Stimulated activated CD8-positive, alpha-beta memory T cell treated with anti-CD3 and anti-CD28 coated beads, Interleukin-2, amount 100 ng/mL, for 48 hours (primary cell): ENCODE measurements at places on chromosomes 3 and 15.

DNA sequence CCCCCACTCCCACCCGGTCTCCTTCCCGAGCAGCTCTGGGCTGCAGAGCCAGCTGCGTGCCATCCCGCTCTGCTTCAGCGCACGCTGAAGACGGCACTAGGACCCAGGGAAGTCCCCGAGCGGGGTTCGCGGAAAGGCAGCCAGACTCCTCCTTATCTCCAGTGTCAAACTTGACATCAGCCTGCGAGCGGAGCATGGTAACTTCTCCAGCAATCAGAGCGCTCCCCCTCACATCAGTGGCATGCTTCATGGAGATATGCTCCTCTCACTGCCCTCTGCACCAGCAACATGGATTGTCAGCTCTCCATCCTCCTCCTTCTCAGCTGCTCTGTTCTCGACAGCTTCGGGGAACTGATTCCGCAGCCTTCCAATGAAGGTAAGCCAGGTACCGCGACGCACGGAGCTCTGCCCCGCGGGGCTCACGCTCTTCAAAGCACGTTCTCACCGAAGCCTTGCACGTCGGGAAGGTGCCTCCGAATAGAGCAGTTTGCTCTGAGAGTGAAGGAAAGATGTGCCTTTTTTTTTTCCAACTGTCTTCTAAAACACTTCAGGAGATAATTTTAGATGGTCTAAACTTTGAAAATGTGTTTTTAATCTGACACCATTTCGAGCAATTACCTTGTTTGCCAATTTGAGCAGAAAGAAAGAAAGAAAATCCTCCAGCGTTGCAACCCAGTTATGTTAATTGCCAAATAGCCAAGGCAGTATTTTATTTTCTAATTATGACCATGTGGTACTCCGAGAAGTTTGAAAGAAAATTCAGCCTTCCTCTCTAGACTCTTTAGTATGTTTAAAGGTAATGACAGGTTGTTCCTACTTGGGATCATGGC is at the start of gene EPHA3:
Gene EPHA3 (plus strand): TSS at position 161 of the 830 bp plus-strand sequence. CDS start 128 bp downstream, at position 289.
- DNase-seq: no peak

DNA sequence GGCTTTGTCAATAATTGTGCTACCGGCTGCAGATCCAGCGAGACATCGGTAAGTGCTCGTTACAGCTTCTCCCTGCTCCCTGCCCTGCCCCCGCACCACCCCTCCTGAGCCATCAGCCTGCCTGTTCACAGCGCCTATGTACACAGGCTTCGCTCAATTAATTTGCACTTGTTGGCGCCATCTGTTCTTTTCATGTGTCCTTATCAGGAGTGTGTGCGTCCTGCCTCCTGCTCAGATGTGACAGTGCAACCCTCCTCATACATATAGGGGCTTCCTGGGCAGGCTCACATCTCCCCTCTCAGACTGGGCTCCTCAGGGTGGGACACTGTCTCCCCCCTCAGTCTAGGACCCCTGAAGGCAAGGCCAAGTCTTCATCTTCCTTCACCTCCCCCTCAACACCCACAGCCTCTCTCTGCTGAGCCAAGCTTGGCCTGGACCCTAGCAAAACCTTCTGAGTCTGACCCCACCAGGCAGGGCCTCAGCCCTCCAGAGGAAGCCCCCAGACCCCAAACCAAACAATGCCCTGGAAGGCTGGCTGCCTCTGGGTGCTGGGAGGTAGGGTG is 54.9 kb downstream of the CYP11A1 start:
- no peak for DNase-seq

DNA sequence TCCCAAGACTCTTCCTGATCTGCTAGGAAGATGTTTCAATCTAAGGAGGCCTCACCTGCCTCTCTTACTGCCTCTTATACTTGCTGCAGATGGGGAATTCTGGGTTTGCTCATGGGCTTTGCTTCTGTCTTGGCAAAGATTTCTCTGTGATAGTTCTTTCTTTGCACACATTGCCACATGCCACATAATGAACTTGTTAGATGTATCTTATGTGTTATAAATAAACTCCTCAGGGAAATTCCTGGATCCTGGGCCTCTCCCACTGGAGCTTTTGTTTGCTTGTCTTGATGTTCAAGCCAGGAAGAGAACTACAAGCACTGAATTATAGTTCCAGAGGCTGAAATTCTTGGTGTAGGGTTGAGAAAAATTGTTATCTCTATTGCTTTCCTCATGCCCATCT is 12.2 kb downstream of the RTP1 start:
- DNase-seq: no peak

- no peak for DNase-seq
Measured at GRCh38 chr3:29899021-29899420, 618.1 kb downstream of the RBMS3 start.

DNA sequence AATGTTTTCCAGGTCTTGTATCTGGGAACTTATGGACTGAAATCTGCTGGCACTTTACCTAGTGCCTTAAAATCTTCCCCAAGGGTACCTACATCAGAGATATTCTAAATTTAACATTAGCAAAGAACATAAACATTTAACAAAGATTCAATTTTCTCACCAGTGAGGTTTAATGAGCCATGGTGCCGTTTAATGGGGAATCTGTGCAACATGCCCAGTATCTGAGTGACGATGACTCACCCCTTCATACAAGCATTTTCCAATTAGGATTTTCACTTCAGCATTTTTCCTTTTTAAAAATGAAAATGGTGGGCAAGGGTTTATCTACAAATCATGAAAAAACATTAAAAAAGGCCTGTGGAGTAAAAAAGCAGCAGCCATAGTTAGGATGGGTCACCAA is 189.4 kb downstream of the SLC9A9 start:
- no peak for DNase-seq

DNA sequence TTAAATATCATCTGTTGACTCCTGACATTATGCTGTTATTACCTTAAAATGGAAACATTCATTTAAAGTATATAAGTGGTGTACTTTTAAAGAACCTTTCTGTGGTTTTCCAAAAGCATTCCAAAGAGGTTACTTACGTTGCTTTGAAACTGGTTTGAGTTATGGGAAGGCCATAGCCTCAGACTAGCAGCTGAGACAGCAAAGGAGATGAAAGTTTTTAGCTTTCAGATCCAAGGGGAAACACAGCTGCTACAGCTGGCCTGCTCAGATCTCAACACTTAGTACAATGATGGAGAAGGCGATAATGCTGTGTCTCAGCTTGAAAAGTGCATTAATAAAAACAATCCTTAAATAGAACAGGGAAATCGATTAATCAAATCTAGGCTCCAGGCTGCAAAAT is 921.1 kb downstream of the ROBO1 start:
- DNase-seq: no peak

- DNase-seq: no peak
Measured at GRCh38 chr3:101817992-101818391, 31.3 kb upstream of the NFKBIZ start.

DNA sequence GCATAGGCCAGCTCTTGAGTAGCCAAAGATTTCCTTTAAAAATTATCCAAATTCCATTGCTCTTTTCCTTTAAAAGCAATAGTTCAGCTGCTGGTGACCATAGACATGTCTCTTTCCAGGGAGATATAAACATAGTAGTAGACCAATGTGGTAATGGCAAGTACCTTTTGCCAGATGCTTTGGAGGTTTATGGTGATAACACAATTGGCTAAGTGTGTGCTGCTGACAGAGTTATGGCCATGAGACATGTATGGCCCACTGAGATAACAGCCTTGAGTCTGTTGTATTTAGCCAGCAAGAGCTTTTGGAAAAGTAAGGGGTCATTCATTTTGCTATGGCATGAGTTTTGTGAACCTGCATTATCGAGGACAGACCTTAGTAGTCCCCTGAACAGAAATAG is 1146.8 kb downstream of the TUSC7 start:
- DNase-seq: no peak

DNA sequence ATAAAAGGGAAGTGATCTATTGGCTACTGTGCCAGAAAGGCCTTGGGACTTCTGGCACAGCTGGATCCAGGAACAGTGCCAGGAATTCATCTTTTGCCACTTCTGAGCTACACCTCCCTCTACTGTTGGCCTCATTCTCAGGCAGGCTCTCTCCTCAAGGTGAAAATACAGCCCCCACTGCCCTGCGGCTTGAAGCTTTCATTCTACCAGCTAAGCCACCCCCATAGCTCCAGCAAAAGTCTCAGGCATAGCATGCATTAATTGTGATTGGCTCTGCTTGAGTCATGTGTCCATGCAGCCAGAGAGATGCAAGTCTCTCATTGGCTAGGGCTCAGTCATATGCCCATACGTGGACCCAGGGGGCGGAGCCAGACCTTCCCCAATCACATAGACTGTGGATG is 142.4 kb downstream of the TPRA1 start:
- DNase-seq: no peak

DNA sequence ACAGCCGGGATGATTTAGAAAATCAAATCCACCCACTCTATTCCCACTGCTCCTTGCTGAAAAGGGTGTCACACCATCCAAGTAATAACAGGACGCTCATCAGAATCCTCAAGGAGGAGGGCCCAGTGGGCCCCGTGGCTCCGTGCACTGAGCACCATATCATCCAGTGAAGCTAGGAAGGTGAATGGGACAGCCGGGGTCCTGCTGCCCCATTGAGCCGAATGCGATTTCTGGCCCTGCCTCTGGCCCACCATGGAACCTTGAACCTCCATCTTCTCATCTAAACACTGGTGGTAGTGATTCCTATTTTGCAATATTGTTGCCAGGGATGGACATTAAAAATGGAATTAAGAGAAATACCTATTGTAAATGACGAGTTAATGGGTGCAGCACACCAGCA is 99.1 kb upstream of the SLC6A11 start:
- no peak for DNase-seq

GRCh38 chr15:82040862-82041261 is 5.0 kb downstream of the MEX3B start:
- DNase-seq: no peak

- no peak for DNase-seq
Measured at GRCh38 chr3:128489927-128490649, 2.9 kb downstream of the GATA2 start.

DNA sequence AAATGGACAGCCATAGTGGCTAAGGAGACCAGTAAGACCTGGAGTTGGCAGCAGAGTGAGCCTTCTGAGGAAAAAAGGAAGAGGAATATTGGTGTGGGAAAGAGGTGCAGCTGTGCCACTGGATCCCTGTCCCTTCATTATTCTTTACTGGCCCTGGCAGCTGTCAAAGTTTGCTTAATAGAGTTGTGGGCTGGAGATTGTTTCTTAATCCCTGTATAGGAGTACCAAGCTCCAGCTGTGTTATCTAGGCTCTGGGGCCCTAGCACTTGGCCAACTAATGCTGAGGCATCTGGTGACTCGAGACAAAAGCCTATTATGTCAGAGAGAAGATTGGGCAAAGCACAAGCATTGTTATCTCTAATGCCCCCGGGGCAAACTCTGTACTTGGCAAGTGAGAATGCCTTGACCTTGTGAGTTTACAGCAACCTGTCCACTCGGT is 61.4 kb downstream of the ZNF609 start:
- no peak for DNase-seq

DNA sequence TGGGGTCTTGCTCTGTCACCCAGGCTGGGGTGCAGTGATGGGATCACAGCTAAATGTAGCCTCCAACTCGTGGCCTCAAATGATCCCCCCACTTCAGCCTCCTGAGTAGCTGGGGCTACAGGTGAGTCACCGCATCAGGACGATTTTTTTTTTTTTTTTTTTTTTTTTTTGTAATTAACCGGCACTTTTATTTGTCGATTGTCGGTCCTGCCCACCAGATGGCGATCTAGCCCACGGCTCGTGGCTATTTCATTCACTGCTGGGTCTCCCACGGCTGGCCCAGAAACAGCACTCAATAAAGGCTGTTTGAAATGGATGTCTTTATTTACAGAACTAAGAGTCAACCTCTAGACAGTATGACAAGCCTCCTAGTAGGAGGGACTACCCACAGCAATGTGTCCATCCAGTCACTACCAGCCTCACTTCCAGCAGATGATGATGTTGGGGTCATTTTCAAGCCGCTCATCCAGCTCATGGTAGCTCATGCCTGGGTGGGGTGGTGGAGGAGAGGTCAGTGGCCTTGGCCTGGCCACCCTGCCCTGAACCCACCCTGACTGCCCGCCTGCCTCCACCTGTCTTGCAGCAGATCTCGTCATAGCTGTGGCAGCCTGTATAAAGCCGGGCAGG is 1.8 kb upstream of the ZMYND10 start:
- peak; percentile 56 for DNase-seq

GRCh38 chr3:67292356-67293121 is 294.4 kb downstream of the KBTBD8 start:
- DNase-seq: no peak

GRCh38 chr15:60679256-60679655 is 200.3 kb upstream of the ICE2 start:
- DNase-seq: no peak

DNA sequence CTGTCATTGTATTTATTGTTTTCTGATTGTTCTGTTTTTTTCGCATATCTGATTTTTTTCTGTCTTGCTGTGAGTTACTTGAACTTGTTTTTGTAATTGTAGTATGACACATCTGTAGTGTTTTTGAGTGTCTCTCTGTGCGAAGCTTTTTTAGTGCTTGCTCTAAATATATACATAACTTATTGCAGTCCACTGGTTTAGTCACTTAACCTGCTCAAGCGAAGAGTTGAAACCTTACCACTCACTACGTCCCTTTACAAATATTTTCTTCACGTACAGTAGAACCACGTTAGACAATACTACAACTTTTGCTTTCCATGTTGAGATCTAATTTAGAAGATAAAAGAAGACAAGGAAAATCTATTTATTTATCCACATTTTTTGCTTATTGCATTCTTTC is 713.0 kb upstream of the GRM7 start:
- no peak for DNase-seq

- DNase-seq: no peak
Measured at GRCh38 chr3:67648701-67649100, 5.7 kb downstream of the SUCLG2 start.

DNA sequence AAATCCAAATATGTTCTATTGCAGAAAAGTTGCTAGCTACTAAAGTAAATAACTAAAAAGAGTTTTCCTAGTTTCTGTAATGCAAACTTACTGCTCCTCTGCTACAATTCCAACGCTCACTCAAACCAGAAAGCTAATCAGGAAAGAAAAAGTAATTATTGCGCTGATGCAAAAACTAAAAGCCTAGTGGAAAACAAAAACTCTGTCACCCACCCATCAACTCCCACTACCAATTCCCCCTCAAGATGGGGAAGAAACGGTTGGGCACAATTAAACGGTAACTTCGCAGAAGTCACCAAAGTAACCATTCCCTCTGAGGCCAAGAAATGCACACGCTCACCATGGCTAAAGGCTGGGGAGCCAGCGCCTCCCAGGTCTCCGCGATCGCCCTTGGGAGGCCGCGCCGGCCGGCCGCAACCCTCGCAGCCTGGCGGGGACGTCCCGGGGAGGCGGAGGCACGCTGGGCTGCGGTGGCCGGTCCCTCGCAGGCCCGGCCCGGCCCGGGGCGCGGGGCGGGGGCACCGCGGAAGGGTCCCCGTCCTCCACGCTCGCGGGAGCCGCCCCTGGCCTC is 684 bp downstream of the SLTM start:
- no peak for DNase-seq
